ENCODE measurements at places on chromosomes 4 and X. TPM values are rescaled to one million over a fixed set of nuclear protein-coding genes. Genes with fewer than 3 reads are reported as not detected.
A peak's percentile ranks its signal among the peaks of the same experiment; 100 is the strongest.

DNA sequence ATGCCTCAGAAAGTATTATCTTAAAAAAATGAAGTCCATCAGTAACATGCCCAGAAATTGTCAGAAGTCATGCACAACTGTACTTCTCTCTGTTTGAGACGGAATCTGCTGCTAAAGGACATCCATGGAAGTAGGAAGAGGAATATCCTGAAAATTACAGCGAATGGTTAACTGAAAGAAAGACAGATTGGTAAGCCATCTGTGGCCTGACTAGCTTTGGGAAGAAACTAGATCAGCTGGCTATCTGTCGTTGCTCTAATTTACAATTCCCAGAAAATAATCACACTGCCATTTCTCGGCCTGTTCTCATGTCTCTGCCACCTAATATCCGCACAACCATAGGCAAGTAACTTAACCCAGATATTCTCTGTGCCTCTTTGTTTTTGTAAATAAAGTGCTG lies 496.5 kb downstream of the PCDH19 start:
- H3K36me3 ChIP-seq: no peaks in the 10 kb centered on the region
- H3K4me1 ChIP-seq: no peaks in the 10 kb centered on the region
- no peak overlapping the region for H3K4me3 ChIP-seq
- H3K27ac ChIP-seq: no peak overlapping the region
- no peaks in the 10 kb centered on the region for H3K27me3 ChIP-seq

GRCh38 chr4:87100168-87100567 lies 120.2 kb downstream of the KLHL8 start:
- peaks cover 14% of the 10 kb centered on the region for H3K36me3 ChIP-seq
- H3K27ac ChIP-seq: no peak overlapping the region
- H3K27me3 ChIP-seq: no peaks in the 10 kb centered on the region
- DNase-seq: no peak
- no peak overlapping the region for H3K4me3 ChIP-seq

- no peaks in the 10 kb centered on the region for H3K36me3 ChIP-seq
- H3K4me3 ChIP-seq: no peak overlapping the region
- H3K4me1 ChIP-seq: no peaks in the 10 kb centered on the region
- no peak overlapping the region for H3K27ac ChIP-seq
- DNase-seq: no peak
Observed at GRCh38 chr4:161287678-161288352, 876.0 kb downstream of the FSTL5 start.

The PCYT1B gene
- total RNA-seq: not detected

- H3K4me1 ChIP-seq: no peaks in the 10 kb centered on the region
- no peak overlapping the region for H3K4me3 ChIP-seq
- no peak for DNase-seq
- no peaks in the 10 kb centered on the region for H3K27me3 ChIP-seq
Observed at GRCh38 chr4:89404530-89404929, 96.9 kb upstream of the GPRIN3 start.

DNA sequence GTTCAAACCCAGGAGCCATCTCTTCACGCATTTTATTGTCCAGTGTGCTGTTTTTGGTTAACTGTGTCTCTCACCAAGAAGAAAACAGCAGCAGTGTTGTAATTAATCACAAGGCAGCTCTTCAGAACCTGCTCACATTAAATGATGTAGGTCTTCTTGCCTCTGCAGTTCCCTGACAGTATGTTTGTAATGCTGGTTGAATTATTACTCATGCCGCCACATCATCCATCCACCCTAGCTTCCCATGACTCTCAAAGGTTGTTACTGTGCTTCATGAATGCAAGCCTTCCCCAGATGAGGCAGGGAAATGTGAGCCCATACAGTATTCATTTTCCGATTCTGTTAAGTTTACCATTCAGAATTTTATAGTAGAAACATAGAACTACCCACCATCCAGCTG lies 17.4 kb downstream of the TLR10 start:
- no peaks in the 10 kb centered on the region for H3K27me3 ChIP-seq
- no peaks in the 10 kb centered on the region for H3K4me1 ChIP-seq
- no peak overlapping the region for H3K27ac ChIP-seq
- no peak overlapping the region for H3K4me3 ChIP-seq

GRCh38 chrX:26262121-26262523 lies 46.2 kb downstream of the MAGEB5 start:
- no peak overlapping the region for H3K27ac ChIP-seq
- H3K4me1 ChIP-seq: no peaks in the 10 kb centered on the region
- H3K27me3 ChIP-seq: no peaks in the 10 kb centered on the region

- H3K27ac ChIP-seq: no peak overlapping the region
- H3K36me3 ChIP-seq: no peaks in the 10 kb centered on the region
- DNase-seq: no peak
- H3K27me3 ChIP-seq: no peaks in the 10 kb centered on the region
Observed at GRCh38 chrX:136666088-136666487, 18.1 kb downstream of the CD40LG start.

DNA sequence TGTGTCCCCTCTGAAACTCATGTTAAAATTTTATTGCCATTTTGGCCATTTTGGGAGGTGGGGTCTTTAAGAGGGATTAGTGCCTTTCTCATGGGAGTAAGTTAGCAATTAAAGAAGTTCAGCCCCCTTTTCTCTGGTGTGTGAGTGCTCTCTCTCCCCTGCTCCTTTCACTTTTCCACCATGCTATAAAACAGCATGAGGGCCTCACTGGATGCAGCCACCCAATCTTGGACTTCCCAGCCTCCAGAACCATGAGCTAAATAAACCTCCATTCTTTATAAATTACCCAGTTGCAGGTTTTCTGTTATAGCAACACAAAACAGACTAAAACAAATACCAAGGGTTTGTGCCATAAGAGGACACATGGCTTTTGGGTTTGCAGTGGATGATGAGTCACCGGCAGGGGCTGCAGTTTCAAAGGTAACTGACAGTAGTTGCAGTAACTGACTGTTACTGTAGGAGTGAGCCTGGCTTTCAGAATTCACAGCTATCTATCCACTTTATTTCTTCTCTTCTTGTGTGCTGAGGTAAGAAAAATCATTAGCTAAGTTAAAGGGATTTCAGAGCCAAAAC lies 121.5 kb downstream of the PPEF1 start:
- DNase-seq: no peak
- H3K4me3 ChIP-seq: no peak overlapping the region
- H3K27ac ChIP-seq: no peak overlapping the region
- H3K36me3 ChIP-seq: no peaks in the 10 kb centered on the region
- no peaks in the 10 kb centered on the region for H3K4me1 ChIP-seq

The COL25A1 gene
- 0.16 TPM for total RNA-seq

DNA sequence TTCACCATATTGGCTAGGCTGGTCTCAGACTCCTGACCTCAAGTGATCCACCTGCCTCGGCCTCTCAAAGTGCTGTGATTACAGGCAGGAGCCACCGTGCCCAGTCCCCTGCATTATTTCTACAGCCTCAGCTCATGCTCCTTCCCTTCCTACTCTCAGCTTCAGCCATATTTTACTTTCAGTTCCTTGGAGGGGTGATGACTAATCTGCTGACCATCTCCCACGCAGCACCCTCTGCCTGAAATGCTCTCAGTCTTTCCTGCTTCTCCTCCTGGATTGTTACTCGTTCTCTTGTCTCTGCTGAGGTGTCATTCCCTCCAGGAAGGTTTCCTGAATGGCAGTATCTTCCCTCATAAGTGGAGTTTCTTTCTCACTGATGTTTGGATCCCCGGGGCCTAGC lies 63.3 kb downstream of the MOSPD2 start:
- H3K4me1 ChIP-seq: peaks cover 10% of the 10 kb centered on the region
- DNase-seq: peak; percentile 62
- peak overlapping the region; percentile 71 for H3K27ac ChIP-seq
- no peak overlapping the region for H3K4me3 ChIP-seq
- no peaks in the 10 kb centered on the region for H3K27me3 ChIP-seq

The CTBP1 gene
- 80.9 TPM for total RNA-seq

DNA sequence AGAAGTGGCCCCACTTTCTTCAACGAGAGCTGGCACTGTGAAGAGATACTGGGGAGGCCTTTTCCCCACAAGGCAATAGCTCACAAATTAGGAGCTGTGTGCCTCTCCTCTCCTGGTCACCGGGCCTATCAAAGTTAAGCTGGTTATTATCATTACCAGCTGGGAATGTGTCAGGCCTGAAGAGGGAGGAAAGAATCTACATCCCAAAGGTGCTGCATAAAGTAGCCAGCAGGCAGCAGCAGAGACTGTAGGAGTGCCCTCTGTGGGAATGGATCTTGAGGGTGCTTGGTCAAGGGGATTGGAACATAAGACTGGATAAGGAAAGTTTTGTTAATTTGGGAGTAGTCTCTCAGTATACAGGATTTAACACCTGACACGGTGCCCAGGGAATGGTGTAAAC lies 9.1 kb upstream of the TMPRSS11D start:
- no peaks in the 10 kb centered on the region for H3K27me3 ChIP-seq
- no peaks in the 10 kb centered on the region for H3K36me3 ChIP-seq
- DNase-seq: no peak
- H3K4me3 ChIP-seq: no peak overlapping the region
- H3K27ac ChIP-seq: no peak overlapping the region
- H3K4me1 ChIP-seq: no peaks in the 10 kb centered on the region

The FAM47B gene
- total RNA-seq: not detected

The IL15 gene
- 6.4 TPM for total RNA-seq

DNA sequence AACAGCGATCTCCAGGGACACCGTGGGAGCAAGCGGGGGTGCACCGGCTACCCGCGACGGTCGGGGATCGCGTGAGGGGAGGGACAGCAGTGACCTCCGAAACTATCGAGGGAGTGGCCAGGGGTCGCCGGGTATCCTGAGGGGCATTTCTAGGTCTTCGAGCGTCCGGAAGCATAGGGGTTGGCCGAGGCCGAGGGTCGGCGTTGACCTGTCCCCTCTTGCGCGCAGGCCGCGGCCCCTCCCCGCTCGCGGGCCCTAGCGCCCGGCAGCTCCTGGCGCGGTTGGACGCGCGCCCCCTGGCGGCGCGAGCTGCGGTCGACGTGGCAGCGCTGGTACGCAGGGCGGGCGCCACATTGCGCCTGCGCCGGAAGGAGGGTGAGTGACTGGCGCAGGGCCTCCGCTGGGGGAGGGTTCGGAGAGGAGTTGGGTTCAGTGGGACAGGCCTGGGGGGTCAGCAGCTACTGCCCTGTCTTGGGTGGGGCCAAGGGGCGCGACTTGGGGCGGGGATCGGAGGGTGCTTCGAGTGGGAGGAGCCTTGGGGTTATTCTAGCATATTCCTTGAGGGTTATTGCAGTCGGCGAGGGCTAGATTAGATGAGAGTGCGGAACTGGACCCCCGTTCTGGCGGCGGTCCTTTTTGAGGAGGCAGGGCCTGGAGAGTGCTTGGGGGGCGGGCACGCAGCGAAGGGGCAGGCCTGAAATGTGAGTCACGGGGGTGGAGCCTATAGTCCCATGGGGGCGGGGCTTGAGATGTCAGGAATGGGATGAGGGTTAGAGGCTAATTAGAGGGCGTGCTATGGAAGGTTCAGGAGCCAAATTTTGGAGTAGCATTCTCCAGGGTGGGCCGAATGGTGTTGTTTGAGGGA lies 1.2 kb downstream of the MAGIX start:
- peak overlapping the region; percentile 31 for H3K4me3 ChIP-seq
- peak overlapping the region; percentile 71 for H3K27ac ChIP-seq
- peak; percentile 78 for DNase-seq
- peaks cover 27% of the 10 kb centered on the region for H3K4me1 ChIP-seq

DNA sequence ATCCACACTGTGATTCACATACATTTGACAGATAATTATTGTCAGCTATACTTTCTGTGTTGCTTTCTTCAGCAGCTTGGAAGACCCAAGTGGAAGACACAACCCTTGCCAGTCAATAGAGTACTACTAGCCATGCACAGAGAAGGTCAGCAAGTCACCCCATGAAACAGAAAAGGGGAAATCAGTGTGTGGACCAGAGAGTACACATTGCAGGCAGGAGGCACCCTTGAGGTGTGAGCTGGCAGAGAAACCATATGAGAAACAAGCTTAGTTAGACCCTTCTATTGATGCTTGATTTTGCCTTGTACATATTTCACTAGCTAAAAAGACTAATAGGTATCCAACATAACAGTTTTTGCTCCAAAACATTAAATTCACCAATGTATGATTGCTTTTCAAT lies 99.5 kb downstream of the NLGN4X start:
- no peaks in the 10 kb centered on the region for H3K36me3 ChIP-seq
- no peak for DNase-seq
- no peak overlapping the region for H3K27ac ChIP-seq
- H3K4me1 ChIP-seq: no peaks in the 10 kb centered on the region
- H3K4me3 ChIP-seq: no peak overlapping the region

DNA sequence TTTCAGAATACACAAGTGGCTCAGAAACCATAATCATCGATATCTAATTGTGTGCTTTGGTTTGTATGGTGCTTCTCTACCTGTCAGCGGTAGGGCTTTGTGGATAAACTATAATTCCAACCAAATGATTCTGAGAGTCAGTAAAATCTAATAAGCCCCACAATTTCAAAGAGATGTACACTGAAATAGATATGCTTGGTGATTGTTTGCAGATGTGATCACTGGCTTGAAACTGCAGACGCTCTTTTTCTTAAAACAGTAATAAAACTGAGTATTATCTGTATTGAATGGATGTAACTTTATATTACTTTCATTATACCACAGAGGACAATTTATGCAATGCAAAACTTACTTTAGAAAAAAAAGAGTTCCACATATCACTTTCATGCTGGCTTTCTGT lies 198.8 kb upstream of the ANXA10 start:
- no peak for DNase-seq
- no peak overlapping the region for H3K4me3 ChIP-seq
- H3K36me3 ChIP-seq: no peaks in the 10 kb centered on the region
- no peaks in the 10 kb centered on the region for H3K4me1 ChIP-seq
- no peaks in the 10 kb centered on the region for H3K27me3 ChIP-seq

DNA sequence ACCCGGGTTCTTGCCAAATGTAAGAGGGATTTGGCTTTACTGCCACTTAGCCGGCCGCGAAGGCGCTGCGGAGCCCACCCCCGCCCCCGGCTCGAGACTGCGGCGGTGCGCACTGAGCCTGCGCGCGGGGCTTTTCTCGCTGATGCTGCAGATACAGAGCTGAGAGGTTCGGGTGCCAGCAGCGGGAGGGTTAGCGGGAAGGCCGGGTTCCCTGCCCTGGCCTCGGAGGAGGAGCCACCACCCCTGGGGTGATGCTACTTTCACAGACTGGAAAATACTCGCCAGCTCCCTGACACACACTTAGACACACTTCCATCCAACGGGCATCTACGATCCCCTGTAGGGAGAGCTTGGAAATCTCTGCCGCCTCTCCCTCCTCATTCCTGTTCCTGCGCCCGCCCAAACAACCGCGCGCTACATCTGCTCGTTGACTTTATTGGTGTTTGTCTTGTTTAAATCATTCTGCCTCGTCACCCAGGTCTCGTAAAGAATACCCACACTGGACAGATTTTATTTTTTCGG lies 2.1 kb upstream of the PCDH7 start:
- no peaks in the 10 kb centered on the region for H3K36me3 ChIP-seq
- peaks cover 22% of the 10 kb centered on the region for H3K27me3 ChIP-seq
- no peaks in the 10 kb centered on the region for H3K4me1 ChIP-seq
- H3K27ac ChIP-seq: no peak overlapping the region

The TMPRSS11F gene
- total RNA-seq: not detected

The ETDB gene
- total RNA-seq: not detected

The ASMT gene
- total RNA-seq: not detected

- H3K4me3 ChIP-seq: no peak overlapping the region
- no peaks in the 10 kb centered on the region for H3K36me3 ChIP-seq
- DNase-seq: peak; percentile 23
- no peak overlapping the region for H3K27ac ChIP-seq
- H3K27me3 ChIP-seq: no peaks in the 10 kb centered on the region
Observed at GRCh38 chr4:1192493-1193205, 20.3 kb upstream of the SPON2 start.

Measured in SJSA1 (cell line).